ENCODE measurements at places on chromosomes 4 and X. TPM values are rescaled to one million over a fixed set of nuclear protein-coding genes. Genes with fewer than 3 reads are reported as not detected.
A peak's percentile ranks its signal among the peaks of the same experiment; 100 is the strongest.

The NSUN7 gene
- 31.3 TPM for total RNA-seq

The HTR2C gene
- total RNA-seq, result 2.4 TPM

DNA sequence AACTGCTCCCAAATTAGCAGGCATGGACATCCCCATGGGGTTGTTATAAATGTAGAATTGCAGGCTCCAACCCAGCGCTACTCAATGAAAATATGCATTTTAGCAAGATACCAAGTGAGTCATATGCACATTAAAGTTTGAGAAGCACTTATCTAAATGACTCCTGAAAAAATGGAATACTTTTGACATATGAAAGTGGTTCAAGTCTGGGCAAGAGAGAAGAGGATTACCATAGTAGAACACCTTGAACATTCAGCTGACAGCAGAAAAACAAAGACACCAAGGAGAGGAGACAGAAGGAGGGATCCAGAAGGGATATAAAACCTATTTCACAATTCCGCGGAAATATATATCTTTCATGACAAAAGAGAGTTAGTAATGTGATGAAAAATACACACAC is 63.2 kb upstream of the CT83 start:
- no peaks in the 10 kb centered on the region for H3K27me3 ChIP-seq
- H3K4me3 ChIP-seq, result no peak overlapping the region
- no peak for DNase-seq
- H3K4me1 ChIP-seq, result no peaks in the 10 kb centered on the region
- H3K27ac ChIP-seq, result no peak overlapping the region

The GPR119 gene
- not detected for total RNA-seq

GRCh38 chr4:178871476-178871875 is 1429.2 kb upstream of the AGA start:
- H3K4me3 ChIP-seq, result no peak overlapping the region
- H3K36me3 ChIP-seq, result no peaks in the 10 kb centered on the region
- no peaks in the 10 kb centered on the region for H3K4me1 ChIP-seq

The BGN gene
- 0.23 TPM for total RNA-seq

The RXFP1 gene
- total RNA-seq, result 0.63 TPM

DNA sequence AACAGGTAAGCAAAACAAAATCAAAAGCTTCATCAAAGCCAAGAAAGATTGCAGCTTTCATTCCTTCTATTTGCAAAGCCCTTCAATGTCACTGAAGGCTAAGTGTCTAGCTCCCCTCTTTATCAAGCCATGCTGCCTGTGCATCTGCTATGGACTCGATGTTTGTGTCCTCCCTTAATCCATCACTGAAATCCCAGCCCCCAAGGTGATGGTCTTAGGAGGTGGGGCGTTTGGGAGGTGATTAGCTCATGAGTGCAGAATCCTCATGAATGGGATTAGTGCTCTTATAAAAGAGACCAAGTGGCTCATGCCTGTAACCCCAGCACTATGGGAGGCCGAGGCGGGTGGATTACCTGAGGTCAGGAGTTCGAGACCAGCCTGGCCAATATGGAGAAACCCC is 6.9 kb upstream of the TRIM2 start:
- H3K36me3 ChIP-seq, result no peaks in the 10 kb centered on the region
- H3K4me3 ChIP-seq, result no peak overlapping the region
- H3K27ac ChIP-seq, result no peak overlapping the region
- no peaks in the 10 kb centered on the region for H3K4me1 ChIP-seq
- no peak for DNase-seq

The HSFX3 gene
- total RNA-seq, result not detected

The FGFBP2 gene
- 0.93 TPM for total RNA-seq

The ATOH1 gene
- 0.69 TPM for total RNA-seq

The DUX4 gene
- not detected for total RNA-seq

DNA sequence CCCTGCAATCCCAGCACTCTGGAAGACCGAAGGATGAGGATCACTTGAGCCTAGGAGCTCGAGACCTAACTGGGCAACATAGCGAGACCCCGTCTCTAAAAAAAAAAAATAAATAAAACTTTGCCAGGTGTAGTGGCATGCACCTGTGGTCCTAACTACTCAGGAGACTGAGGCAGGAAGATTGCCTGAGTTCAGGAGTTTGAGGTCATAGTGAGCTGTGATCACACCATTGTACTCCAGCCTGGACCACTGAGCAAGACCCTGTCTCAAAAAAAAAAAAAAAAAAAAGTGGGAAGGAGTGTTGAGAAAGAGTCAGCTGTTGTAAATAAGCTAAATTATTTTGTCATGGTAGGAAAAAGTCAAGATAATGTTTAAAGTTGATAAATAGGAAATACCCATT is 27.5 kb upstream of the IQSEC2 start:
- H3K36me3 ChIP-seq, result no peaks in the 10 kb centered on the region
- H3K4me1 ChIP-seq, result 0 out of 2 replicates have a peak, but pooled peaks cover 2% of the 10 kb centered on the region
- H3K27ac ChIP-seq, result no peak overlapping the region
- no peaks in the 10 kb centered on the region for H3K27me3 ChIP-seq
- H3K4me3 ChIP-seq, result no peak overlapping the region

The FGFBP1 gene
- not detected for total RNA-seq

The NRK gene
- total RNA-seq, result 15.0 TPM

The TMPRSS11F gene
- total RNA-seq, result 0.27 TPM

DNA sequence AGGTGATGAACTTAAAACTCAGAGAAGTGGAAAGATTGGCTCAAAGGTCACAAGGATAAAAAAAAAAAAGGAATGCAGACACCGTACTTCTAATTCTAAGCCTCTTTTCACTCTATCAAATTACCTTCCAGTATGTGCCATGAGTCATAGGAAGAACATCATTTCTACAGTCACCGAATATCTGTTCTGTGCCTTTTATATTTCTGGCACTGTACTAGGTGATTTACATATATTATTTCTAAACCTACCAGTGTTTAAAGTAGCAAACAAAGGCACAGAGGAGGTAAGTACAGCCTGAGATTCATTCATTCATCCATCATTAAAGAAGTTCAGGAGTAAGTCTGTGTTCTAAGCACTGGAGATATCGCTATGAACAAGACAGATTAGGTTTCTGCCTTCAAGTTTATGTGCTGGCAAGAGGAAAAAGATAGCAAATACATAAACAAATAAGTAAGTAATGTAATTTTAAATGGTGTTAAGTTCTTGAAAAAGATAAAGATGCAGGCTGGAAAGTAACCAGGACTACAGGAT is 65.3 kb downstream of the PALLD start:
- peaks cover 7% of the 10 kb centered on the region for H3K4me1 ChIP-seq
- no peak for DNase-seq
- no peak overlapping the region for H3K4me3 ChIP-seq

- no peak overlapping the region for H3K4me3 ChIP-seq
- no peak overlapping the region for H3K27ac ChIP-seq
- DNase-seq, result no peak
- H3K4me1 ChIP-seq, result no peaks in the 10 kb centered on the region
Observed at GRCh38 chr4:41241919-41242318, 14.8 kb upstream of the UCHL1 start.

The SPANXN3 gene
- not detected for total RNA-seq

GRCh38 chrX:44062840-44063239 is 89.7 kb upstream of the NDP start:
- no peak overlapping the region for H3K27ac ChIP-seq
- H3K4me3 ChIP-seq, result no peak overlapping the region
- no peaks in the 10 kb centered on the region for H3K4me1 ChIP-seq
- H3K36me3 ChIP-seq, result no peaks in the 10 kb centered on the region

GRCh38 chrX:20445109-20445508 is 178.4 kb upstream of the RPS6KA3 start:
- H3K4me1 ChIP-seq, result no peaks in the 10 kb centered on the region
- H3K27ac ChIP-seq, result no peak overlapping the region
- H3K27me3 ChIP-seq, result no peaks in the 10 kb centered on the region
- DNase-seq, result no peak

GRCh38 chr4:14529653-14530052 is 472.6 kb upstream of the CPEB2 start:
- no peaks in the 10 kb centered on the region for H3K36me3 ChIP-seq
- H3K4me3 ChIP-seq, result no peak overlapping the region
- no peaks in the 10 kb centered on the region for H3K27me3 ChIP-seq
- peak; percentile 37 for DNase-seq

- peaks cover 5% of the 10 kb centered on the region for H3K4me1 ChIP-seq
- H3K27ac ChIP-seq, result no peak overlapping the region
- no peak overlapping the region for H3K4me3 ChIP-seq
- no peaks in the 10 kb centered on the region for H3K27me3 ChIP-seq
Observed at GRCh38 chr4:86564795-86565194, 29.3 kb upstream of the PTPN13 start.

DNA sequence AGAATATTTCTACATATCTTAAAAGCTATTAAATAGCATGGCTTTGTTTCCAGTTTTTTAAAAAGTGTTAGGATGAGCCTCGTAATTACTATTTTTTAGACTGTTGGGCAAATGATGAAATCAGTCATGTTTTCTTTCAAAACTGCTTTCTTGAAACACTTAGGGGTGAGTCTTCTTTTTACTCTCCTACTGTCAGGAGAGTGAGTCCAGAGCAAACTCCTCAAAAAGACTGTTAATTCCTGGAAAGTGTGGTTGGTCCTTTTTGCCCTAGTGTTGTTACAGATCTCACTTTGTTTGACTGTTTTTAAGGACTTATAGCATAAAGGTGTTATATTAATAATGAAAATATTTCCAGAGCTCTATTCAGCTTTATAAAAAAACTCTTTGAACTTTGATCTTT is 6.3 kb downstream of the GSTCD start:
- no peak overlapping the region for H3K4me3 ChIP-seq
- no peaks in the 10 kb centered on the region for H3K27me3 ChIP-seq
- peaks cover 8% of the 10 kb centered on the region for H3K4me1 ChIP-seq
- no peaks in the 10 kb centered on the region for H3K36me3 ChIP-seq

GRCh38 chr4:88043001-88043400 is 35.6 kb downstream of the PKD2 start:
- peaks cover 68% of the 10 kb centered on the region for H3K36me3 ChIP-seq
- no peak overlapping the region for H3K27ac ChIP-seq
- no peak for DNase-seq

The TMEM131L gene
- 35.0 TPM for total RNA-seq

The CENPVL1 gene
- 5.2 TPM for total RNA-seq

The ADRA2C gene
- total RNA-seq, result 16.3 TPM

The GATA1 gene
- total RNA-seq, result not detected

The EDA gene
- 19.6 TPM for total RNA-seq

- H3K27ac ChIP-seq, result no peak overlapping the region
- DNase-seq, result peak; percentile 43
- H3K4me3 ChIP-seq, result no peak overlapping the region
- H3K4me1 ChIP-seq, result no peaks in the 10 kb centered on the region
- H3K27me3 ChIP-seq, result no peaks in the 10 kb centered on the region
- H3K36me3 ChIP-seq, result no peaks in the 10 kb centered on the region
Observed at GRCh38 chrX:130916636-130917422, 13.8 kb upstream of the ENOX2 start.

GRCh38 chr4:17030543-17030942 is 132.1 kb upstream of the LDB2 start:
- DNase-seq, result no peak
- H3K4me3 ChIP-seq, result no peak overlapping the region
- no peaks in the 10 kb centered on the region for H3K36me3 ChIP-seq
- no peaks in the 10 kb centered on the region for H3K27me3 ChIP-seq
- no peak overlapping the region for H3K27ac ChIP-seq

DNA sequence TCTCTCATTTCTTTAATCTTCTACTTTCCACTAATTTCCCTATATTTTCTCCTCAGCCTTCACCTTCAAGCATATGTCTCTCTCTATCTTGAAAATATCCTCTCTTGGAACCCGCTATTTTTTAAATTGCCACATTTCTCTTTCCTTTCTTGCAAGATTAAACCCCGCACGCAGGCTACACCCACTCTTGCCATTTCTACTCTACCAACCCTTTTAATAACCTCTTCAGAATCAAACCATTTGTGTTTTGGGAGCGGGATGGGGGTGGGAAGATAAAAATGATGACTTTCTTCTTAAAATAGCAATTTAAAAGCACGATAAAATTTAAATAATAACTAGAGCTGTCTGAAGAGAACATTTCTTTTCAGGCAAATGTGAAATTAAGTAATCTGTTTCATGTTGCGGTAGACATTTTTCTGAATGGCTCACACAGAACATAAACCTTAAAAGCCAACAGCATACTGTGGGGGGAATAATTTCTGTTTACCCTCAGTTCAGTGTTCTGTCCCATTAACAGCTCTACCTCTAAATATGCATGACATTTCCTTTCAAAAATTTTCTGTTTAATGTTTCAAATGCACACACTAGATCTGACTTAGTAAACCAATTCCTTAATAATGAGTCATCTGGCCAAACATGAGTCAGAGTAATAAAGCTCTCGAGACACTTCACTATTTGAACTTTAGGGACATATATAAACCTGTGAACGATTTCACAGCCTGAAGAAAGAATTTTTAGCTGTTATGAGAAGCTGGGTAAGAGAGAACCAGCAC is 20.5 kb downstream of the ARSJ start:
- H3K27me3 ChIP-seq, result no peaks in the 10 kb centered on the region
- no peak overlapping the region for H3K4me3 ChIP-seq
- no peak overlapping the region for H3K27ac ChIP-seq
- DNase-seq, result no peak
- H3K36me3 ChIP-seq, result no peaks in the 10 kb centered on the region

DNA sequence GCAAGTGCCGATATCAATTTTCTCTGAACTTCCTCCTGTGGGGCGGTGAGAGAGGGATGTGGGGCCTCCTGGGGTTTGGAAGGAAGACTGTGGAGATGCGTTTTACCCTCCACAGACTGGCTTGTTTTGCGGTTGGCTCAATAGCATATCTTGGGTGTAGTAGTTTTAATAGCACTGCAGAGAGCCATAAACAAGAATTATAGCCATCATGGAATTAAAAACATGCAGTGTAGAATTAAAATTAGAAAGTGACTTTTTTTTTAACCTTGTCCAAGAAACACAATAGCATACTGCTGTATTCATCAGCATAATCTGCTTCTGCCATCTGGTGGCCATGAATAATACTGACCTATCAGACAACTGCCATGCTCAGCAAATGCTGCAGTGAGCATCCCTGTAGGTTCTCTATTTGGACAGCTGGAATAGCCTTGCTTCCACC is 47.3 kb upstream of the SCML1 start:
- H3K4me1 ChIP-seq, result no peaks in the 10 kb centered on the region
- no peak overlapping the region for H3K27ac ChIP-seq
- H3K4me3 ChIP-seq, result no peak overlapping the region
- no peaks in the 10 kb centered on the region for H3K27me3 ChIP-seq
- DNase-seq, result peak; percentile 64

GRCh38 chr4:87950493-87950892 is 25.0 kb upstream of the SPP1 start:
- H3K27ac ChIP-seq, result peak overlapping the region; percentile 70
- no peaks in the 10 kb centered on the region for H3K36me3 ChIP-seq
- peaks cover 26% of the 10 kb centered on the region for H3K4me1 ChIP-seq

DNA sequence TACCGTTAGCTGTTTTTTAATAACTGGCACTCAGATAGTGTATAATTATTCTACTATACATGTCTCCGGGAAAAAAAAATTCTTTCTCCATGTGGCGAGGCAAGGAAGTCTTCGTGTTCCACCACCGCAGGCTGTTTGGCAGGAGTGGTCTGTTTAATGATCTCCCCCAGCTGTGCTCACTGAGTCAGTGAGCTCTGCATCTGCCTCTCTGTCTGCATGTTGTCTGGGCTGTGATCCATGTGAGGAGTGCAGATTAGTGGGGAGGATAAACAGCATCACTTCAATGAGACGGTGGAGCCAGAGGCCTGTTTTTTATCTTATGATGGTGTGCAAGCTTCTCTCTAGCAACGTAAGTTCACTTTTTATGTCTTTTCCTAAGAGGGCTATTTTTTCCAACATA is 69.8 kb downstream of the RPS3A start:
- peaks cover 18% of the 10 kb centered on the region for H3K4me1 ChIP-seq
- H3K4me3 ChIP-seq, result no peak overlapping the region
- no peak overlapping the region for H3K27ac ChIP-seq

The IL13RA1 gene
- 6.6 TPM for total RNA-seq

- no peak for DNase-seq
- H3K36me3 ChIP-seq, result no peaks in the 10 kb centered on the region
- no peaks in the 10 kb centered on the region for H3K4me1 ChIP-seq
Observed at GRCh38 chr4:152456609-152457008, 79.3 kb downstream of the FBXW7 start.

GRCh38 chrX:40938423-40938822 is 146.8 kb upstream of the USP9X start:
- no peaks in the 10 kb centered on the region for H3K27me3 ChIP-seq
- H3K27ac ChIP-seq, result no peak overlapping the region

Data from GM23338 (cell line).